AML-193 (cell line): ENCODE measurements at places on chromosomes 1 and 21.

- peak; percentile 9 for DNase-seq
Observed at GRCh38 chr1:34460193-34460592, 283.5 kb downstream of the C1orf94 start.

GRCh38 chr1:39925721-39926342 lies 24.1 kb upstream of the MYCL start:
- DNase-seq, result no peak

- no peak for DNase-seq
Observed at GRCh38 chr21:42777757-42778344, 101.5 kb downstream of the WDR4 start.

DNA sequence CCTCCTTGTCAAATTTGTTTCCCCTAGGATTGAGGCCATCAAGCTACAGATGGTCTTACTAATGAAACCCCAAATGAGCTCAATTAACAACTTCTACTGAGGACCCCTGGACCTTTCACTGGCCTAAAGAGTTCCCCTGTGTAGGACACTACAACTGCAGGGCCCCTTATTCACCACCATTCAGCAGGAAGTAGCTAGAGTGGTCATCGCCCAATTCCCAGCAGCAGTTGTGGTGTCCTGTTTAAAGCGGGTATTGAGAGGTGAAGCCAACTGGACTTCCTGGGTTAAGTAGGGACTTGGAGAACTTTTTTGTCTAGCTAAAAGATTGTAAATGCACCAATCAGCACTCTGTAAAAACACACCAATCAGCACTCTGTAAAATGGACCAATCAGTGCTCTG lies 1466.9 kb downstream of the KCNT2 start:
- DNase-seq, result no peak

- peak; percentile 31 for DNase-seq
Observed at GRCh38 chr1:2275796-2276536, 47.8 kb downstream of the SKI start.
